ENCODE measurements at places on chromosomes 4 and X. TPM values are rescaled to one million over a fixed set of nuclear protein-coding genes. Genes with fewer than 3 reads are reported as not detected.

Gene CRMP1
- total RNA-seq: 0.07 TPM

Gene GSX2
- not detected for total RNA-seq

Gene HPGDS
- 32.3 TPM for total RNA-seq

Gene SULT1B1
- total RNA-seq: not detected

Gene TSPAN6
- 35.3 TPM for total RNA-seq

Gene CXCL11
- not detected for total RNA-seq

Gene NEUROG2
- not detected for total RNA-seq

Gene GLRB
- 14.7 TPM for total RNA-seq
